Renal cortical epithelial cell (primary cell): ENCODE measurements at places on chromosomes 3 and 15. TPM values are rescaled to one million over a fixed set of nuclear protein-coding genes. Genes with fewer than 3 reads are reported as not detected.

MTMR10 gene
- 30.0 and 96.4 TPM in 2 replicates for total RNA-seq

- no peak for DNase-seq
Observed at GRCh38 chr3:115478359-115478758, 145.0 kb upstream of the GAP43 start.

DNA sequence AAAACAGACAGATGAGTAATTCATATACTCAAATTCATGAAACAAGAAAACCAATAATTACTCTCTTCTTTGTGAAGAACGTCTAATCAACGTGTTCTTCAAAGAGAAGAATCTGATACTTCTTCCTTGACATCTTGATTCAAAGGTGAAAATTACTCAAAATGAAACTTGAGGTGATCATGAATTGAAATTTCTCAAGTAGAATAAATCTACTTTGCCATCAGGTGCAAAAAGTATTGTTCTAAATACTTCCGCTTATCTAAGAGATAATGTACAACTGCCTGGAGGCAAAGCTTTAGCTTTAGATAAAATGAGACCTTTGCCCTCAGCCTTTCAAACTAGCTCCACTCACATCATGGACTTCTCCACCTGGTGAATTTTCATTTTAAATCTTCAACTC lies 13.9 kb upstream of the XXYLT1 start:
- DNase-seq, result no peak

TICRR gene
- 0.65 and 1.9 TPM in 2 replicates for total RNA-seq

- DNase-seq, result no peak
Observed at GRCh38 chr3:85364296-85364909, 405.6 kb downstream of the CADM2 start.

- no peak for DNase-seq
Observed at GRCh38 chr3:13034861-13035260, 38.4 kb downstream of the IQSEC1 start.

- no peak for DNase-seq
Observed at GRCh38 chr15:32003558-32003957, 26.8 kb upstream of the CHRNA7 start.

GRCh38 chr3:123642957-123643330 lies 58.1 kb upstream of the HACD2 start:
- DNase-seq, result no peak

GRCh38 chr3:95705786-95706418 lies 1108.5 kb upstream of the EPHA6 start:
- DNase-seq, result peak; percentile 23

DNA sequence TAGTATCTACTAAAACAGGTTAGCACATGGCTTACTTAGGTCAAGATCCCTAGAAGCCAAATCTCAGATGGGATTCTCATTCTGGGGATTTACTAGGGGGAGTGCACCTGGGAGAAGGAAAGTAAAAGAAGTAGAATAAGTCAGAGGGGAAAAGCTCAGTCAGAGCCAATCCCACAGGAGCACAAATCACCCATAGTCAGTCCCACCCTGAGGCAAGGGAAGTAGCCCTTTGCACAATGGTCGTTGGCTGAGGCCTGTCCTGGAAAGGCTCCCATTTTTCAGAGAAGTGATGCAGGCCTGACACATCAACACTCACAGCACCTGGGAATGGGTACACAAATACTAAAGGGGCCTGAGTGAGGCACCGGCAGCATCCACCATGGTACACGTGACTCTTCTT lies 39.8 kb downstream of the SST start:
- peak; percentile 64 for DNase-seq

OIP5 gene
- total RNA-seq, result 0.60 and 6.1 TPM in 2 replicates

DNA sequence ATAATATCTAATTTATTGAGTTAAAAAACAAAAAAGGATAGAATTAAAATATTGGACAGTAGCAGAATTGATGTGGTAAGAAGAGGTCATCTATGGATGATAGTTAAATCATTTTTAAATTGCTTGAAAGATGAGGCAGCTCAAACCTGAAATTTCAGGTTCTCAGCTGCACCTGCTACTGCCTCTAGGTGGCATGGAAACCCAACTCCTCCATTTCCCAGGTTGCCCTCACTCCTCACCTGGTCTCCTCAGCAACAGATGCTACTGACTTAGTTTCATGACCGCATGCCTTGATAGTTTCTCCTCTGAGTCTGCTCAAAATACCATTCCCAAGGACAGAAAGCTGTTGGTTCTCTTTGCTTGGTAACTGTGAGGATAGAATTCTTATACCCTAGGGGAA lies 148.1 kb downstream of the ABHD5 start:
- DNase-seq, result no peak

GP5 gene
- under 0.01 and 0.10 TPM in 2 replicates for total RNA-seq

DHX30 gene
- total RNA-seq, result 56.6 and 85.6 TPM in 2 replicates

BFSP2 gene
- not detected in 2 replicates for total RNA-seq
